AML-193 (cell line): ENCODE measurements at places on chromosomes 11 and 22.

DNA sequence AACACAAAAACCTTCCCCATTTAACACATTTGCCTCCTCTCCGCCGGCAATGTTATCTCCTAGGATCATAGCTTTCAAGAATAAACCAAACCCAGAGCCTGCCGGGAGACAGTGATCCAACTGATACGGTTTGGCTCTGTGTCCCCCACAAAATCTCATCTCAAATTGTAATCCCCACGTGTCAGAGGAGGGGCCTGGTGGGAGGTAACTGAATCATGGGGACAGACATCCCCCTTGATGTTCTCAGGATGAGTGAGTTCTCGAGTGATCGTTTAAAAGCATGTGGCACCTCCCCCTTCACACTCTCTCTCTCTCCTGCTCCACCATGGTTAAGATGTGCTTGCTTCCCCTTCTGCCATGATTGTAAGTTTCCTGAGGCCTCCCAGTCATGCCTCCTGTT lies 33.3 kb downstream of the RBFOX2 start:
- no peak for DNase-seq

DNA sequence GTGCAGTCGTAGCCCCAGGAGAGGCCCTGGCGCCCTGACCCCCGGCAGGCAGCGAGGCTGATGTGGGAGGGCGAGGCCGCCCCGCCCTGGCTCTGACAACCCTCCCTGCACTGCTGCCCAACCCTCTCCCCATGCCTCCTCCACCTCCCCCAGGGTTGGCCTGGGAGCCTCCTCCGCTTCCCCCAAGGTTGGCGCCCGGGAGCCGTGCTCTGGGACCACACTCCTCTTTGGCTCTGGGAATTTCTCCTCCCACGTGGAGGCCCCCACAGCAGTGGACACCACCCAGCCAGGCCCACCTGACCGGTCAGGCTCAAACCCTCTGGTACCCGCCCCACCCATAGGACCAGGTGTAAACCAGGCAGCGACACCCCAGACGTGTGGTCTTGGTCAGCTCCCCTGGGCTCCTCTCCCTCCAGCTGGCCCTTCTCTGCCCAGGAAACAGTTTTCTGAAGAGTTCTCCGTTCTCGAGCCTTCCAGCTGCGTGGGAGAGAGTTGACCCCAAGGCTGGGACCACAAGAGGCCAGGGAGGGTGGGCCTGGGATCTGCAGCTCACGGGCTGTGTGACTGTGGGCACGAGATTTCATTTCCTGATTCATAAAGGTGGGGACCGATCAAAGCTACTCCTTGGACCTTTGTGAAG lies 39.5 kb upstream of the BRSK2 start:
- no peak for DNase-seq

DNA sequence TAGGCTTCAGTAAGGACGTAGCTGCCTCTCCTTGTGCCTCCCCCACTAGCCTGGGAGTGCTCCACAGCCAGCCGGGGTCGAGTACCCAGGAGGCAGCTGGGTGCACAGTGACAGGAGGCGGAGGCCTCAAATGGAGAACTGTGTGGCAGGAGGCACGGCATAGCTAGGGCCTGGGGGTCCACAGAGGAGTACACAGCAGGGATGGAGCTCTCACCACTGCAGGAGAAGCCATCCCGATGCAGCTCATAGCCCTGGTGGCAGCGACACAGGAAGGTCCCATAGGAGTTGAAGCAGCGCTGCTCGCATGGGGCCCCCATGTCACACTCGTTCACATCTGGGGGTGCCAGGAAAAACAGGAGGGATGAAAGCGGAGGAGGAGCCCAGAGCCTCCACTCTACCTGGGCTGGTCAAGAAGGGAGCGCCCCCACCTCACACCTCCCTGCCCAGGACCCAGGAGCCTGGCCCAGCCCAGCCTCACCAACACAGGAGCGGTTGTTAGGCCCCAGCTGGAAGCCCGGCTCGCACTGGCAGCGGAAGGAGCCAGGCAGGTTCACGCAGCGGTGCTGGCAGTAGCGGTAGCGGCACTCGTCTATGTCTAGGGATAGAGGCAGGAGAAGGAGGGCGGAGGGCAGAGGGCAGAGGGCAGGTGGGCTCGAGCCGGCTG lies 2.8 kb downstream of the EFEMP2 start:
- no peak for DNase-seq

GRCh38 chr11:92364177-92364576 lies 139.6 kb downstream of the FAT3 start:
- no peak for DNase-seq

DNA sequence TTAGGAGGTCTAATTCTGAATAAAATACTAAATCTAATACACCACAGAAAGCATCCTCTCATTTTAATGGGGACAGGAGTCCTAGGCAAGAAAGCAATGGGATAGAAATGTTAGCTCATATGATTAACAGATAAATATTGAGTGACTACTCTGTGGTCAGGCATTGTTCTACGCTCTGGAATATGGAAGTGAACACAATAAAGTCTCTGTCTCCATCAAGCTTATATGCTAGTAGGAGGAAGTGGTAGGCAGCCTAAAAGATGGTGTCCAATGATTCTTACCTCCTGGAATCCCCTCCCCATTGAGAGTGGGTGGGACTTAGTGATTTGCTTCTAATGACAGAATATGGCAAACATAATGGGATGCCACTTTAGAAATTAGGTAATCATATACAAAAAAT lies 160.3 kb upstream of the PDGFD start:
- no peak for DNase-seq

GRCh38 chr11:15640318-15640717 lies 525.6 kb downstream of the INSC start:
- DNase-seq: no peak

DNA sequence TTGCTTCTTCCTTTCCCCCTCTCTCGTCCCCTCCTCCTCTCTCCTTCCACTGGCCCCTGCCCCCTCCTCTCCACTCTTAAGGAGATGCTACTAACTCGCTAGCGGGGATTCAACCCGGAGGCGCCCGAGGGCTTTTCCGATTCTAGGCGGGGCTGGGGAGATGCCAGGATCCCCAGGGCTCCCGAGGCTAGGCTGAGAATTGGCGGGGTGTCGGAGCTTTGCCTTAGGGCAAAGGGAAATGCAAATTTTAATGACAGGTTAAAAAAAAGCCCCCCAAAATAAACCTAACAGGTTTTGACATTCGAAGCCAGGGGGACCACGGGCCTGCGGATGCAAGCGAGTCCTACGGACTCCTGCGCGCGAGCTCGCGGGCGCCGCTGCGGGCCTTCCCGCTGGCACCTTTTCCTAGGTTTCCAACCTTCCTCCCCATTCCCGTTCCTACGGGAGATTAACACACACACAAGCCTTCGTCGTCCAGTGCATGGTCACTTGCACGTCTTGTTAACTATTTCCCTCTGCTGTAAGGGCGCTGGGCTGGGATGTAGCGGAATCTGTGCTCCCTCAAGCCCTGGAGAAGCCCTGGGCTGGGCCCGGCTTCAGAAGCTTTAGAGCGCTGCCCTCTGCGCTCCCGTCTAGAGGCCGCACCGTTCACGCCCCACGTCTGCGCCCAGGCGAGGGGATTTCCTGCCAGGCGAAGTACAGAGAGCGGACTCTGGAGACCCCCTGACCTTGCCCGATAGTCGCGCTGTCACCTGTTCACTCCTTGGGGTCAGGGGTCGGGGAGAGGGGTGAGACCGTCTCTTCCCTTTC lies 729 bp upstream of the ALX4 start:
- no peak for DNase-seq

DNA sequence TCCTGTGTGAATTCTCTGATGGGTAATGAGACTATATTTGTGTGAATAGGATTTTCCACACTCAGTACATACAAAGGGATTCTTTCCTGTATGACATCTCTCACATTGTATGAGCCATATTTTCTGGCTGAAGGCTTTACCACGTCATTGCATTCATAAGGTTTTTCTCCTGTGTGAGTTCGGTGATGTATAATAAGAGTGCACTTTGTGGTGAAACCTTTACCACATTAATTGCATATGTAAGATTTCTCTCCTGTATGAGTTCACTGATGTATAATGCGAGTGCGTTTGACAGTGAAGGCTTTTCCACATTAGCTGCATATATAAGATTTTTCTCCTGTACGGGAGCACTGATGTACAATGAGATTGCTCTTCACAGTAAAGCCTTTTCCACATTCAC lies 455.4 kb upstream of the CNTN5 start:
- DNase-seq: no peak

GRCh38 chr11:109590782-109591181 lies 168.8 kb downstream of the C11orf87 start:
- DNase-seq: no peak

GRCh38 chr11:68979931-68980775 lies 633 bp downstream of the MRGPRD start:
- no peak for DNase-seq

- DNase-seq: no peak
Observed at GRCh38 chr11:115366826-115367225, 137.4 kb downstream of the CADM1 start.

- DNase-seq: no peak
Observed at GRCh38 chr11:117387992-117388755, 60.5 kb downstream of the CEP164 start.

- no peak for DNase-seq
Observed at GRCh38 chr22:38106814-38107578, 3.5 kb downstream of the BAIAP2L2 start.
